ENCODE measurements at places on chromosomes 2 and 18. TPM values are rescaled to one million over a fixed set of nuclear protein-coding genes. Genes with fewer than 3 reads are reported as not detected.

ASB18 gene
- total RNA-seq: not detected

IL1RL2 gene
- 4.3 TPM for total RNA-seq

SRD5A2 gene
- not detected for total RNA-seq

APLF gene
- total RNA-seq: 0.29 TPM

CLEC4F gene
- not detected for total RNA-seq

PRSS56 gene
- total RNA-seq: not detected

DUSP19 gene
- 3.5 TPM for total RNA-seq

IL1B gene
- 7.0 TPM for total RNA-seq

SULT1C2 gene
- total RNA-seq: 96.0 TPM

RAMP1 gene
- 47.7 TPM for total RNA-seq

ALLC gene
- total RNA-seq: not detected

ZBTB14 gene
- 6.2 TPM for total RNA-seq

ICA1L gene
- 2.3 TPM for total RNA-seq

CCDC141 gene
- total RNA-seq: 1.2 TPM

MAP2 gene
- 12.5 TPM for total RNA-seq

CIB4 gene
- total RNA-seq: not detected

SNORC gene
- 0.55 TPM for total RNA-seq

QPCT gene
- total RNA-seq: 26.6 TPM

MC4R gene
- 0.73 TPM for total RNA-seq

AKAIN1 gene
- not detected for total RNA-seq

LRRTM4 gene
- total RNA-seq: not detected

TBR1 gene
- not detected for total RNA-seq

LIPT1 gene
- total RNA-seq: 18.7 TPM

VWA3B gene
- total RNA-seq: 4.0 TPM

C1QL2 gene
- not detected for total RNA-seq

COL3A1 gene
- total RNA-seq: 450 TPM

ITGA6 gene
- total RNA-seq: 212 TPM

LOXHD1 gene
- total RNA-seq: not detected

ITGA4 gene
- 40.4 TPM for total RNA-seq

PPM1B gene
- total RNA-seq: 122 TPM

UNC80 gene
- total RNA-seq: 5.1 TPM

FAM237A gene
- not detected for total RNA-seq

ARHGAP28 gene
- 15.2 TPM for total RNA-seq

TXNDC2 gene
- 0.18 TPM for total RNA-seq

RIT2 gene
- not detected for total RNA-seq

PECR gene
- total RNA-seq: 6.2 TPM

PSMA8 gene
- total RNA-seq: not detected

KIF3C gene
- total RNA-seq: 3.8 TPM
